Heart right ventricle (tissue), 16 donors: ENCODE measurements at places on chromosomes 11 and 22. TPM values are rescaled to one million over a fixed set of nuclear protein-coding genes. Genes with fewer than 3 reads are reported as not detected.

GRCh38 chr22:37526376-37526775 lies 7.2 kb upstream of the CARD10 start:
- no peak for DNase-seq

- DNase-seq = no peak
Observed at GRCh38 chr11:111538407-111539114, 2.0 kb upstream of the LAYN start.

- peak; percentile 75 for DNase-seq
Observed at GRCh38 chr11:78039919-78040671, 17.0 kb upstream of the KCTD14 start.

GRCh38 chr11:8183111-8183510 lies 14.3 kb upstream of the RIC3 start:
- DNase-seq = no peak

The GRM5 gene
- not detected for total RNA-seq

The TMEM191C gene
- 1.8 TPM for total RNA-seq

DNA sequence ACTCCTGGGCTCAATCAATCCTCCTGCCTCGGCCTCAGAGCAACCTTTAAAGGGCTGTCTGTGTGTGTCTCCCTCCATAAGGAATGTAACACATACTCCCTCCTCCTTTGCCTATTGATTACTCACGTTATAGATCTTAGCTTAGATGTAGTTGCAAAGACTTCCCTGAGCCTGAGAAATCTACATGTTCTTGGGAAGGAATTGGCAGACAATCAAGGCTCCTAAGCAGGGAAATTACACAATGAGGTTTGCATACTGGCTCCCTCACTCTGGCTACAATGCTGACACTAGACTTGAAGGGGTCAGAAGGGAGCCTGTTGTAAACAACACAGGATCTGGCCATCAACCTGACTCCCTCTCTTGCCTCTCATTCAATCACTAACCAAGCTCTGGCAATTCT lies 5.2 kb upstream of the OLFML1 start:
- DNase-seq = no peak

GRCh38 chr11:14021738-14022137 lies 59.2 kb downstream of the SPON1 start:
- no peak for DNase-seq

- DNase-seq = peak; percentile 51
Observed at GRCh38 chr22:35629406-35630216, 12.5 kb upstream of the MB start.

- no peak for DNase-seq
Observed at GRCh38 chr11:85828640-85828978, 17.7 kb upstream of the SYTL2 start.

- DNase-seq = peak; percentile 85
Observed at GRCh38 chr11:121466063-121466794, 13.5 kb upstream of the SORL1-AS1 start.

DNA sequence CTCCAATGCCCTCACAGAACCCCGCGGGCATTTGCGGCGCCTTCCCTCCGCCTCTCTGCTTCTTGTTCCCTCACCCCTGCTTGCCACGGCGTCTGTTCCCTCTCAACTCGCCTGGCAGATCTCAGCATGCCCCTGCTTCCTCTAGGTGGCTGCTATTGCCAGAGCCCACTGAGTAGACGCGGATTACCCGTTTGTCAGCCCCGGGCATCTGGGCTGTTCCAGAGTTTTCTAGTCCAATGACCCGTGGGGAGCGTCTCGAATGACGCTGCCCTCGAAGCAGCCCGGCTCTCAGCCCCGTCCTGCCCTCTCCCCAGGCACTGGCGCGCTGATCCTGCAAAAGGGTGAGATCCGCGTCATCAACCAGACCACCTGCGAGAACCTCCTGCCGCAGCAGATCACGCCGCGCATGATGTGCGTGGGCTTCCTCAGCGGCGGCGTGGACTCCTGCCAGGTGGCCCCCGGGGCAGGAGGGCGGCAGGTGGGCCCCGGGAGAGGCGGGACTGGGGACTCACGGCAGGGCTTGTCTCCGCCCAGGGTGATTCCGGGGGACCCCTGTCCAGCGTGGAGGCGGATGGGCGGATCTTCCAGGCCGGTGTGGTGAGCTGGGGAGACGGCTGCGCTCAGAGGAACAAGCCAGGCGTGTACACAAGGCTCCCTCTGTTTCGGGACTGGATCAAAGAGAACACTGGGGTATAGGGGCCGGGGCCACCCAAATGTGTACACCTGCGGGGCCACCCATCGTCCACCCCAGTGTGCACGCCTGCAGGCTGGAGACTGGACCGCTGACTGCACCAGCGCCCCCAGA lies 49.7 kb downstream of the ST14 start:
- no peak for DNase-seq

GRCh38 chr11:2728128-2728662 lies 28.4 kb upstream of the KCNQ1OT1 start:
- DNase-seq = no peak

DNA sequence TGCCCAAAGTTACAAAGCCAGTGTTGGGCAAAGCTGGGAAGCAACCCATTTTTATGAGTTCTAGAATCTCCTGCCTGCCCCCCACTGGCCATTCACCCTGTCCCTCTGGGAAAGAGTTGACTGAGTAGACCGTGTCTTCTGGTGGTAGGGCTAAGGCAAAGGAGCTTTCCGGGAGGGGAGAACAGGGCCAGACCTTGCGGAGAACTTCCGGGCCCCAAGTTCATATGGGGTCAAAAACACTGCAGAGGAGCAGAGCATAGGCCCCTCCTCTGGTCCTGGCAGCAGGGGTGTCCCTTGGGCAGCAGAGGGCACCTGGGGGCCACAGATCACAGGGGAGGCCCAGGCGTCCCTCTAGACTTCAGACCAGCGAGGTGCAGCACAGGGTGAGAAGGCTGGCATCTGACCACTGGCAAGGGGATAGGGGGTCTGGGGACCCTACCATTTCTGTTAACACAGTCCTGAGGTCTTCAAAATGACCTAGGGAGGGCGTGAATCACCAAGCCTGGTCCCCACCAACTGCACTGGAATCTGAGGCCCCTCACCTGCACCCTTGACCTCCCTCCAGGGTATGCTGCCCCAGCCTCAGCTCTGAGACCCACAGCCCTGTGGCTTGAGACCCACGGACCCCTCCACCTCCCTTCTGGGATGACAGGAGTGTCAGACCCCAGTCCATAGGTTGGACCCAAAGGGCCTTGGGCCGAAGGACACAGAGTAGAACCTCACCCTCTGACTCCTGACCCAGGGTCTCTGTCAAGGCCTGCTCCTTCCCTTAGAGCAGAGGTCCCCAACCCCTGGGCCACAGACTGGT lies 1.3 kb upstream of the ARAP1 start:
- DNase-seq = no peak

DNA sequence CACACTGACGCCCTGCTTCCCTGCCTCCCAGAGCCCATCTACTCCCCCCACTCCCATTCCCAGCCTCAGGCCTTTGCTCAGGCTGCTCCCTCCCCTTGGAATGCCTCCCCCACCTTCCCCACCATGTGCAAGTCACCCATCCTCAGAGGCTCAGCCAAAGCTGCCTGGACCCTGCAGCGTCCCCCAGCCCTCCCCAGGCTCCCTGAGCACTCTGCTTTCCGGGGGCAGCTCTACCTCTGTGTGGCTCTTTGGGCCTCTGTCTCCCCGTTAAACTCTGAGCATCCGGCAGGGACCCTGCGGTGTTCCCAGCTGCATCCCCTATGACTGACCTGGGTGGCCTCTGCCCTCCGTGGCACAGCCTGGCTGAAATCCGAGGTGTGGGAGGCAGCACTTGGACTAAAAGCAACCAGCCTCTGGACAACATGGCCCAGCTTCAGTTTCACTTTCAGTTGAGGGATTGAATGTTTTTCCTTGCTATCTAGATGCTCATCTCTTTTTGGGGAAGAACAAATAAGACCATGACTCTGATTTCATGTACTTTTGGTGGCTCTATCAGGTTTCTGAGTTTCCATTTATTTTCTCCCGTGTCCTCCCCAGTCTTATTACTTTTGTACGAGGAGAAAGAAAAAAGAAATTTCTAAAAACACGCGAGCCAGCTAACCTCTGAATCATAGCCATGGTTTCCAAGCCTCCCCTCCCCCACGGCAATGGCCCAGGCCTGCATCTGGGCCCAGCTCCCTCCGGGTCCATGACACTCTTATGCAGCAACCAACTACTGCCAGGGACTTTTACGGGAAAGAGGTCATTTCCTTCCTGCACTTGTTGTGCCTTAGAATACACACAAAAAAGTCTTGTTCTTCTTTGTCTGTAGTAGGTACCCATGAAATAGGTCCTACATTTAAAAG lies 3.8 kb downstream of the APOL3 start:
- peak; percentile 82 for DNase-seq

GRCh38 chr22:38901111-38901641 lies 29.2 kb upstream of the CBX6 start:
- DNase-seq = no peak

GRCh38 chr11:88421530-88421929 lies 84.0 kb upstream of the CTSC start:
- peak; percentile 29 for DNase-seq

- peak; percentile 85 for DNase-seq
Observed at GRCh38 chr11:123103326-123103980, 41.5 kb upstream of the HSPA8 start.

- DNase-seq = no peak
Observed at GRCh38 chr11:9263840-9264315, 1.3 kb downstream of the DENND5A start.

The MCM5 gene
- 11.4 TPM for total RNA-seq

The RAB38 gene
- not detected for total RNA-seq

The AIP gene
- 49.8 TPM for total RNA-seq

DNA sequence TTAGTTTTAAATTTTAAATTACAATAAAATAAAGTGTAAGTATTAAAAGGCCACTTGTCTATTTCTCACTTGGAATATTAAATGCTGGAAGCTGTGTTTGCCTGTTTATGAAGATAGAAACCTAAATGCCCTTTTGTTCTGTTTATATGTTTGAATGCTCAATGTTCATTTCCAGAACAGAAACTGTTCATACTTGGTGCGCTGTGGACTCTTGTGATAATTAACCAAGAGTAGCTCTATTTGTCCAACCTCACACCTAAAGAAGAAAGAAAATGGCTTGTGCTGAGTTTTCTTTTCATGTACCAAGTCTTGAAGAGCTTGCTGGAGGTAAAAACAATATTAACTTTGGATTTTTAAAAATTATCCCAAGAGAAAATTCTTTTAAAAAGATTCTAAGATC lies 5.7 kb downstream of the C11orf54 start:
- no peak for DNase-seq

- no peak for DNase-seq
Observed at GRCh38 chr11:77698896-77699295, 61.3 kb upstream of the CLNS1A start.

DNA sequence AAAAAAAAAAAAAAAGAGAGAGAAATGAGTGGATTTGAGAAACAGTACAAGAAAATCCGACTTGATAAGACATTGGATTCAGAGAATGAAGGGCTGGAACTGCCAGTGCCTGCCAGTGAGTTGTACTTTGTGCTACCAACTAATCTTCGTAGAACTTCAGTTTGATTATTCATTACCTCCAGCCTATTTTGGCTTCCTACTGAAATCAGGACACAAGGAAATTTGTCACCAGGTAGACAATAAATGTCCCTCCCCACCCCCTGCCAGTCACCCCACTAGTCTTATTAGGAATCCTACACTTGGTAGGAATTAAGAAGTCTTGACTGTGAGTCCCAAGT lies 21.4 kb upstream of the POLD3 start:
- DNase-seq = no peak
